ENCODE measurements at places on chromosomes 16 and 17.

DNA sequence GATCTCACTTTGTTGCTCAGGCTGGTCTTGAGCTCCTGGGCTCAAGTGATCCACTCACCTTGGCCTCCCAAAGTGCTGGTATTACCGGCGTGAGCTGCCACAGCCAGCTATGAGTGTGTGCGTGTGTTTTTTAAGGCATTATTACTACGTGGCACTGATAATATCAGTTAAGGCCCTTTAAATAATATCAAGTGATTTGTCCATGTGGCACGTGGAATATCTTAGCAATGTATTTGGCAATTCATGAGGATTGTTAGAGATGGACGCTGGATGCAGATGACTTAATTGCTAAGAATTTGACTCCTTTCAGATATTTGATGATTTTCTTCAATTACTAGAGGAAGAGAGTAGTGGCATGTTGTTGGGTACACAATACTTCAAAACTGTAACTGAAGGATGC, 25.5 kb upstream of the PMP22 start:
- DNase-seq = no peak

DNA sequence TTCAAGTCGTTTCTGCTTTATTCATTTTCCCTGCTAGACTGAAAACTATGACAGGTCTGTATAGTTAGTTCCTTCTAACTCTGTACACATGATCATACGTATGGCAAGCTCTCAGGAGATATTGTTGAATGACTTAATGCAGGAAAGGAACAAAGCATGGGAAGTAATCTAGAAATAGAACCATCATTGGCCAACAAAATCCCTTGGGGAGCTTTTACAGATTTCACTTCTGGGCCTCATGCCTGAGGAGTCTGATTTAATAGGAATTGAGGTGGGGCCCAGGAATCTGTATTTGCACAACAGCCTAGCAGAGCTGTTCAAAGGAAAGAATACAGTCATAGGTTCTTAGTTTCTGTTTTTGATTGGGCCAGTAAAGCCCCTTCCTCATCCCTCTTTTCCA, 229.2 kb downstream of the MAP2K6 start:
- no peak for DNase-seq

GRCh38 chr17:38669520-38669919, 5.2 kb downstream of the EPOP start:
- no peak for DNase-seq

DNA sequence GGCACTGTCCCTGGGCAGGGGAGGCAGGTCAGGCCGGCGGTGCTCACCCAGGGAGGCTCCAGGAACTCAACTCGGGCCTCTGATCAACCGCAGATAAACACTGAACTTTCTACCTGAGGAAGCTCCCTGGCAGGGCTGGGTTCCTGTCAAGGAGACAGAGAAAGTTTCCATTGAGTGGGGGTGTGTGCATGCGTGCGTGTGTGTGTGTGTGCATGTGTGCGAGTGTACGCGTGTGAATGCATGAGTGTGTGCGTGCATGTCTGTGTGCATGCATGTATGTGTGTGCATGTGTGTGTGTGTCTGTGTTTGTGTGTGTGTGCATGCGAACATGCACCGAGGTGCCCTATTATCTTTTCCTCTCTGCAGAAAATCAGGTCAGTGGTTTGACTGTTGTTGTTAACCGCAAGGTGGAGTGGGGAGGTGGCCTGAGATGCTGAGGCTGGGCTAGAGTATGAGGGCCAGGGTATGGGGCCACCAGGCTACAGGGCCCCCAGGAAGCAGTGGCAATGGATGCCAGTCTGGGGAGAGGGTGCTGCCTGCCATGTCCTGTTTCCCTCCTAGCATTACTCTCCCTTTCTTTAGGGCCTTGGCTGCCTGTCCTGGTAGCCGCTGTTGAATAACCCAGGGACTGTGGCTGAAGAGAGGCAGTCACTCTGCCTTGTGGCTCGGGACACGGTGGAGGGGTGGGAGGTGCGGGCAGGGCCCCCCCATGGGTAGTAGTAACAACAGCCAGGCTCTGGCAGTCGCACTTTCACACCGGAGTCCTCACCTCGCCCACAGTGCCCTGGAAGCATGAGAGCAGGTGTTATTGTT, 24.0 kb downstream of the CCR7 start:
- DNase-seq = no peak

- no peak for DNase-seq
These were observed 16.4 kb downstream of the GGA3 start for GRCh38 chr17:75245011-75245410.

- DNase-seq = peak; percentile 58
These were observed 27.6 kb upstream of the PITPNA start for GRCh38 chr17:1590029-1590746.

- no peak for DNase-seq
These were observed 2.7 kb upstream of the RNF112 start for GRCh38 chr17:19408346-19408710.

DNA sequence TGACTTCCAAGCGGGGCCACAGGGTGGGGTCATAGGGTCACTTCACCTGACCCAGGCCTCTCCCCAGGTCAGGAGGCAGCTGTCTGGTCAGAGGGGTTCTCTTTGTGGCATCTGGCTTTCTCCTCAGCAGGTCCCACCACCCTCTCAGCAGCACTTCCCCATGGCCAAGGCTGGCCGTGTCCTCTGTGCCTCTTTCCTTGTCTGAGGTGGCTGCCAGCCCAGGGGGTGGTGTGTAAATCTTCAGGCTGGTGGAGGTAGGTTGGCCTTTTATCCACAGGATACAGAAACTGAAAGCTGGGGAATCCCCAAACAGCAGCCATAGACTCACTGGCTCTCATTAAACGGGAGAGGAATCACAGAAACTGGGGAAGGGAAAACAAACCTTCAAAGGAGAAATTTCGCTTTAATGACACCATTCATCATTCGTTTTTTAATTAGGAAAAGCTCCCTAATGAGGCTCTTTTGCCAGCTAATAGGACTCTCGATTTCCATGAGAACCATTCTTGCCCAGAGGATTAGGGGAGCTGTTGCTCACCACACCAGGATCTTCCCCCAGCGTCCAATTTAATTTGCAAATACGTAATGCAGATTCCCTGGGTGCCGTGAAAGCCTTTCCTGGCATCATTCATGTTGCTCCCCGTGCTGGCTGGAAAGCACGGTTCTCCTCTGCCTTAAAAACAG, 18.0 kb downstream of the C17orf75 start:
- peak; percentile 29 for DNase-seq

- no peak for DNase-seq
These were observed 8.5 kb downstream of the ELMO3 start for GRCh38 chr16:67207249-67208091.

GRCh38 chr16:53692146-53692545, 11.5 kb downstream of the RPGRIP1L start:
- peak; percentile 41 for DNase-seq

DNA sequence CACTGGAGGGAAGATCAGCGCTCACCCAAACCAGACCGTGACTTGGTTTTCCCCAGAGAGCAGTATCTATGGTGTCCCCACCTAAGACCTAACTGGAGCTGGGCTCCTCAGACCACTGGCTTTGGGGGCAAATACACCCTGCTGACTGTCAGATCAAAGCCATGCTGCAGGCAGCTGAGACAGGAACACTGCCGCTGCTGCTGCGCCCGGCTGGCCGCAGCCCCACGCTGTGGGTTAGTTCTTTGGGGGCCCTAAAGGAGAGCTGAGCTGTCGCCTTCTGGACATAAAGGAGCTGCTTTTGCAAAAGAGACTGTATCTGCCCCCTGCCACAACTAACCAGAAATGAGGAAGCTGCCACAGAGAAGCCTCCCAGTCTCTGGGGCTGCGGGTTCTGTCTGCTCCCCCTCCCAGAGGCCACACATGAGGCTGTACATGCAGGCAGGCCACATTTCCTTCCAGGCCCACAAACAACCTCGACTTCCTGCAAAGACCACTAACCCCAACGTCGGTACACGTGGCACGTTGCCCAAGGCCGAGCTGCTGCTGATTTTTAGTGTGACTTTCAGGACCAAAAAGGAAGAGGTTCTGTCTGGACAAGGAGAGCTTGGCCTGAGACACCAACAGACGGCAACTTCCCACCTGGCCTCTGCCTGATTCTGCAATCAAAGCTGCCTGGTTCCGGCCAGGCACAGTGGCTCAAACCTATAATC, 18.2 kb upstream of the ABR start:
- peak; percentile 92 for DNase-seq

DNA sequence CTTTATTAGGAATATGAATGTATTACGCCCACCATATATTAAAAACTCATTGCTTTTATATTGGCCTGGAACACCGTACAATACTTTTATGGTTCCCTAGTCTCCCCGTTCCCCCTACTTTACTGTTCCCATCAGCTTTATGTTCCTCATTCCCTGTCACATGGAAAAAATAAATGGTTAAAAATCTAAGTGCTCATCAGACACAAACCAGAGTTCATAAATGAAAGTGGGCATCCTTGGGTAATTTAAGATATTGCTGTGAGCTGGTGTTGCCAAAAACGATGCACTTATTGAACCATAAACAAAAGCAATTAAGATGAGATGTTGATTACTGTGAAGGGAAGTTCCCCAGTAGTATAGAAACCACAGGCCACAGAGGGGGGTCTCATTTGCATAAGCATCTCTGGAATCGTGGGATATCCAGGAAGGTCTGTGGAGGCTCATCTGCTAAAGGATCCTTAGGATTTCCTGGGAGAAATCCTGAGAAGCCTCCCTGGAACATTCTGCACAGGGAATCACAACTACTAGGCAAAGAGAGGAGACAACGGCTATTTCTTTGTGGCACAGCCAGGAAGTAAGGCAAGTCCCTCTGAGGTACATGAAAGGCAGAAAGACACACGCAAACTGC, 591.4 kb upstream of the CDH11 start:
- no peak for DNase-seq

DNA sequence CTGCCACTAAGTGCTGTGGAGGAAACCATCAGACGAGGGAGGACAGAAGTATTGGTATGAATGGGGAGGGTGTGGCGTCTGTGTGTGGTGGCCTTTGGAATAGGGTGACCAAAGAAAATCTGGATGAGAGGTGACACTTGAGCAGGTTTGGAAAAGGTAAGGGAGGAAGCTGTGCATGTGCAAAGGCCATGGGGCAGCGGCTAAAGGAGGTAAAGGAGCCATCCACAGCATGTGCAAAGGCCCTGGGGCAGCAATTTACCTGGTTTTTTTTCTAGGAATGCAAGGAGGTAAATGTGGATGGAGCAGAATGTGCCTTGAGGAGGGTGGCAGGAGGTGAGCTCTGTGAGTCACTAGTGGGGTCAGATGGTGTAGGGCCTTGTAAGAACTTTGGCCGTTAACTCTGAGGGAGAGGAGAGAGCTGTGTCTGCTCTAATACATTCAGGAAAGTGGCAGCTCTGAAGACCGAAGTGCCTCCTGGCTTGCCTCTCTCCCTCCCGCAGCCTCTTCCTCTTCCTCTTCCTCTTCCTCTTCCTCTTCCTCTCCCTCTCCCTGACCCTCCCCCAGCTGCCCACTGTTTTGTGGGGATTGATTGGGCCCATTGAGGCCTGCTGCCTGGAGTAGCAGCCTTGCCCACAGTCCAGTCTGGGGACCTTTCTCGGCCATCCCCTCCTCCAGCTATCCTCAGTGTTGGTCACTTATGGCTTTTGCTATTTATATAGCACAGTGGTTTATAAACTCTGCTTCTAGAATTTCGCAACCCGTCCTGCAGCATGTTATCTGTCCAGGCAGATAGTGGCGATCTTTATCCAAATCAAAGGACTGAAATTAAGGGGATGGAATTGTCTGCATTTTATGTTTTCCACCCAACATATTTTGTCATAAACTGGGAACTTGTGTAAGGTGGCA, 38.7 kb downstream of the CMIP start:
- DNase-seq = peak; percentile 79

DNA sequence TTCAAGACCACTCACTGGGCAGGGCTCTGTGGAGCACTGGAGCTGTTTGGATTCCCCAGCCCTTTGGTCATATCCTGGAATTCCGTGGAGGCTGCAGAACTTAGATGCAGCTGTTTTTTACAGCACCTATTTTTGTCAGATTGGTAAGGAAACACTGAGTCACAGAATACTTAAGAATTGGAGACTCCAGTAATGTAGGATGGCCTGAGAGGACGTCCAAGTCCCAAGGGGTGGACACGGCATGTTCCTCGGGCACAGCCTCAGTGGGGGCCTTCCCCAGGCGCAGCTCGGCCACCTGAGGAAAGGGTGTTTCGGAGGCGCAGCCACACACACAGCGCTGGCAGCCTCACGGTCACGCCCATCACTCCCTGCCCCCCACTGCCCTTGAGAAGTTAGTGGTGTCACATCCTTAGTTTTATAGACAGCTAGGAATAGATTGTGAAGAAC, 14.8 kb downstream of the PLD6 start:
- no peak for DNase-seq

GRCh38 chr16:28290859-28291254, 1.5 kb upstream of the SBK1 start:
- DNase-seq = no peak

DNA sequence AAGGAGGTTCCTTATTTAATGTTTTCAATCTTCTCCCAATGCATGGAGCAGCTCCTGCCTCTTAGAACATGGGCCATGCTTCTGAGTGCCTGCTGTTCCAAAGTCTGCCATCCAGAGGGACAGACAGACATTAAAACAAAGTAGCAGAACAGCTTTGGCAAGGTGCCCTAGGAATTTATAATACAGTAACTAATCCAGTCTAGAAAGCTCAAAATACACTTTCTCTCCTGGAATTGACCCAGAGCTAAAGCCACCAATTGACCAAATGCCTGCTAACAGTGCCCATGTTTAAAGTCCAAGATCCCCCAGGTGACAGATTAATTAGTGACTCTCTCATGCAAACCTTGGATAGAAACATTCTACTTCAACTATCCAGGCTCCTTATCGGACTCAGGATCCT, 11.1 kb upstream of the CHRNE start:
- DNase-seq = peak; percentile 21

GRCh38 chr16:76696876-76697275, 419.7 kb downstream of the CNTNAP4 start:
- DNase-seq = no peak

DNA sequence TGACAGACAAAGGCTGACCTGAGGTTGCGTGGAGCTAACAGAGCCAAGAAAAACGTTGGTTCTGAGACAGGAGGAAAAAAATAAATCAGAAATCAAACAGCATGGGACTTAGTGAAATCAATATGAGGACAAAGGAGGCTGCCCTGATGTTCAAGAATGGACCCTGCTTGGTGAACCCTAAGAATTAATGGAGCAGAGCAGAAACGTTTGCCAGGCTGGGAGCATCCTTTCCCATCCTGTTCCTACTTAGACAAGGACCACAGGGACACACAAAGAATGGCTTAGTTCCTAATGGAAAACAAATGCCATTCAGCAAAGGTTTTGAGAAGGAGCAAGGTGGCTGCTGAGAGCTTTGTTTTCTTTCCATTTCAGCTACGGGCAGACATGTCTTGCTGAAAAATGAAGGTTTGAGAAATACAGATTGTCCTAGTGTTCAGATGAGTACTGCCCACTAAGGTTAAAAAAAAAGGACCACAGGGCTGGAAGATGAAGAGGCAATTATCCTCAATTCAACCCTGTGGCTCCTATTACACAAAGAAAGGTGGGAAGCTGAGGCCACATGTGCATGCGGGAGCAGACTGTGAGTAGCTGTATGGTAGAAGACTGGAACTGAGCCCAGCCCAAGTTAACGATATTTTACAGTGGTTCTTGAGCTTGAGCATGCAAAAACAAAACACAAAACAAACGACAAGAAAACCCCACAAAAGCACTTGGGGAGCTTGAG, 230.1 kb downstream of the SLC39A11 start:
- no peak for DNase-seq

- no peak for DNase-seq
These were observed 38.3 kb downstream of the RPA1 start for GRCh38 chr17:1868090-1868489.

- DNase-seq = no peak
These were observed 252.7 kb downstream of the PARN start for GRCh38 chr16:14377326-14377725.

Data from OCI-M1 (cell line).